Ammon's horn (tissue), 1 donor: ENCODE measurements at places on chromosomes 7 and 10.

DNA sequence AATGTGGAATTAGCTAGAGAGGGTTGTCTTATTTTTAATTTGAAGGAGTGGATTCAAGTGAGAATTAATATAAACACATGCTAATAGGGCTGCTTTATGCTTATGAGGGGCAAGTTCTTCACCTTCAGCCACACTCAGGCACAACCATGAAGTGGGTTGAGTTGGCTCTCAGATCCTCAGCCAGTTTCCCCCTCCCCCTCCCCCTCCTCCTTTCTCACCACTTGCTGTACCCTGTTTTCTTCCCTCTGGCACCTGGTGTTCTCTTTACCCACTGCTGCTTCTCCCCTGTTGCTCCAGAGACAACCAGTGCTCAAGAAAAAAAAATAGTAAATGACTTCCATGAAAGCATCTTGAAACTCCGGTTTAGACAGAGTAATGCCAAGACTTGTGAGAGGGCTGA, 1083.3 kb downstream of the CNTNAP2 start:
- DNase-seq, result peak; percentile 1

- DNase-seq, result no peak
These were observed 22.0 kb upstream of the CUX1 start for GRCh38 chr7:101795461-101795860.

- DNase-seq, result no peak
These were observed 148.8 kb downstream of the FAM107B start for GRCh38 chr10:14625765-14626525.

DNA sequence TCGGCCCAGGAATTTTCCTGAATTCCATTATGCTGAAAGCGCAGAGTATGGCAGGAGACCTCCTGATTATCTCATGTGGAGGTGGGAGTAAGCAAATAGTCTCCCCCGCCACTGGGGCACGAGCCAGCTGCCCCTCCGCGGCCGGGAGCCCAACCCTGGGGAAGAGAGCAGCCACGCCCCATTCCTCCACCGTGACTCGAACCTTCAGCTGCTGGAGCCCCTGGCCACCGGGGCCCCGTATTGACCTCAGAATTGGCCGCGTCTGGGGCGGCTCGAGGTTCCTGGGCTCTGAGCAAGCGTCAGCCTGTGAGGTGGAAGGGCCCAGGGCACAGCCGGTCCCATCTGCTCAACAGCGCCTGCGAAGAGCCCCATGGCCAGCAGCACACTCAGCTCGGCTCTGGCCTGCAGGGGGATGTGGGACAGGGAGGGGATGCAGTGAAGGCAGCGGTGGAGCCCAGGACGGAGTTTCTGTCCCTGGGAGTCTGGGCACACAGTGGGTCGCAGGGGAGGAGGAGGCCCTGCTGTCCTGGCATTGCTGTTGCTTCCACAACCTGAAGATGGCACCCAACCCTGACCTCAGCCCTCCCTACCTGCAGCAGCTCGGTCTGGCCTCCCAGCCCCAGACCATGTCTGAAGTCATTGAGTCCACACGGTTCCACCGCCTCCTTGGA, 97.8 kb downstream of the CHST15 start:
- DNase-seq, result peak; percentile 52

DNA sequence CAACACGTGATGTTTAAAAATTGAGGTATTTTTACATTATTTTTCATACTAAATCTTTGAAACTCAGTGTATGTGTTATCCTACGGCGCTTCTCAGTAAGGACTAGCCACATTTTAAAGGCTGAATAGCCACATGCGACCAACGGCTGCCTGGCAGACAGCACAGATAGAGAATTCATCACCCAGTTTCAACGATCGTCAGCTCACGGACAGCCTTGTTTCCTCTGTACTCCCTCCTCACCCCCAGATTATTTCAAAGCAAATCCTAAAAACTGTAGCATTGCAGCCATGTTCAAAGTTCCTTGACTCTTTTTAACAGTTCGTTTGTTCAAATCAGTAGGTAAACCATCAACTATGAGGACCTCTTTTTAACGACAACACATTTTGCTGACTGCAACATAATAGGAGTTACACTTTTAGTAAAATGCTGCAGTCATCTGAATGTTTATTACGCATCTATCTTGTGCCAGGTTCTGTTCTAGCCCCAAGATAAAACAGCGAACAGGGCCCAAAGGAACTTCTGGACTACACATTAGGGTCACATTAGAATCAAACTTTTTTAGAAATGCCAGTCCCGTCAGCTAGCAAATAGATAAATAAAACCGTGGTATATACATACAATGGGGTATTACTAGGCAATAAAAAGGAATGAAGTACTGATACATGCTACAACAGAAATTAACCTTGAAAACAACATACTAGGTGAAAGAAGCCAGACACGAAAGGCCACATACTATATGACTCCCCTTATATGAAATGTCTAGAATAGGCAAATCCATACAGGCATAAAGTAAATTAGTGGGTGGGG, 5.7 kb downstream of the OSBPL3 start:
- DNase-seq, result no peak

GRCh38 chr7:159019111-159019510, 125.6 kb downstream of the VIPR2 start:
- peak; percentile 43 for DNase-seq

DNA sequence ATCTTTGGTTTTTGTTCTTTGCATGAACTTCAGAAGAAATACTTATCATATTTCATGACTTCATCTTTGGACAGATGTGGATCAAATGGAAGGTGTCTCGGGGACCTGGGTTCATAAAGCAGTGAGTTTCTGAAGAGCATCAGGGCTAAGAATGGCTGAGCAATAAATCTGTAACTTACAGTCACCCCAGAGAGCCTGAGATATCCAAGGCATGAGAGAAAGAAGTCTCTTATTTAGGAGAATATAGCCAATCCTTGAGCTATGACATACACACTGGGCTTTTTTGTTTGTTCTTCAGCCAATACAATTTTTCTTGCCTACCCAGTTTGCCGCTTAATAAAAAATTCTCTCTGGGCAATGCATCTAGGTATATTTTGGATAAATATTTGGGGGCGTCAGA, 252.6 kb upstream of the INHBA start:
- DNase-seq, result no peak

- no peak for DNase-seq
These were observed 96.9 kb downstream of the CD36 start for GRCh38 chr7:80735330-80735729.

GRCh38 chr7:117873310-117874190, at the start of gene CTTNBP2:
CTTNBP2 (minus strand) TSS chr7:117873441; CDS start chr7:117873415, 26 bp downstream.
- DNase-seq, result peak; percentile 70

- DNase-seq, result no peak
These were observed 2.1 kb downstream of the DNAJC9 start for GRCh38 chr10:73244866-73245477.

DNA sequence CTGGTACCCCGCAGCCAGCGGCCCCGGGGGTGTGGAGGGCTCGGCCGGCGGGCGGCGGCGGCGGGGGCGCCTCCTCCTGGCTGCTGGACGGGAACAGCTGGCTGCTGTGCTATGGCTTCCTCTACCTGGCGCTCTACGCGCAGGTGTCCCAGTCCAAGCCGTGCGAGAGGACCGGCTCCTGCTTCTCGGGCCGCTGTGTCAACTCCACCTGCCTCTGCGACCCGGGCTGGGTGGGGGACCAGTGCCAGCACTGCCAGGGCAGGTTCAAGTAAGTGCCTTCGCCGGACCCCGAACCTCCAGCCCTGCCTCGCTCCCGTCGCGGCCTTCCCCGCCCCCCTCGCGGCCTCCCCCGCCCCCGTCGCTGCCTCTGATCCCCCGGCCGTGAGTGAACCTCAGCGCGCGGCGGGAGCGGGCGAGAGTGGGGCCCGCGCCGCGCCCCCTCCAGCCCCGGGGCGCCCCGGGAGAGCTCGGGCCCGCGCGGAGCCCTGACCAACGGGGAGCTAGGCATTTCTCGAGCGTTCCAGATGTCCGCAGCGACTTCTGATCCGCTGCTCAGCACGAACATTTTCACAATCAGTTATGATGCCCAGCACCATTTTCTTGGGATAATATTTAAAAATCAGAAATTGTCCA, 727 bp downstream of the ATRNL1 start:
- DNase-seq, result no peak

DNA sequence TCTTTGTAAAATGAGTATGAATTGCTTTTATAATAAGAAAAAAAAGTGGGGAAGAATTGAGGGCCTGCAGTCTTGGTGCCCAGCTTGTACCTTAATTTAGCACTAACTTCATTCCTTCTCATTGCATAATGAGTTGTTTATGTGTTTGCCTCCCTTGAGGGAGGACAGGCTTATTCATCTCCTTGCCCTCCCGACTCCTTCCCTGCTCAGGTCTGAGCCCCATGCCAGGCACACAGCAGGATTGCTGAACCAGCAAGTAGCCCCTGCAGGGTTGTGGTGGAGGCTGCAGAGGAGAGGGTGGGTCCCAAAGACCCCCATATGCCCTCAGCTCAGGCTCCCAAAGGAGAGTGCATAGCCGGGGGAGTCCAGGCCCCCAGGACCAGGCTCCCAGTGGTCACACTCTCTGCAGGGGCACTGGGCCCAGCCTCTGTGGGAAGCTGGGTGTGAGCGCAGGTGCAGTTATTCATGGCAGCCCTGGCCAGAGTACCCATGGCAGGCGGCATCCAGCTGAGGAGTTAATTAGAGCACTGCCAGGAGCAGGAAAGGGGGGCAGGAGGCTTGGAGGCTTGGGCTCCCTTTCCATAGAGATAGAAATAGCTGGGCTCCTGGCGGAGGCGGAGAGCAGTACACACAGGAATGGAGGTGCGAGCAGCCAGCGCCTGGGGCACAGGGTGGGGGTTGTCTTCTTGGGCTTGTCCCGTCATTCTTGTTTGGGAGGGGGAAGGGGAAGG, 28.2 kb upstream of the GOLGA7B start:
- DNase-seq, result no peak
